ENCODE measurements at places on chromosomes 6 and 20.

DNA sequence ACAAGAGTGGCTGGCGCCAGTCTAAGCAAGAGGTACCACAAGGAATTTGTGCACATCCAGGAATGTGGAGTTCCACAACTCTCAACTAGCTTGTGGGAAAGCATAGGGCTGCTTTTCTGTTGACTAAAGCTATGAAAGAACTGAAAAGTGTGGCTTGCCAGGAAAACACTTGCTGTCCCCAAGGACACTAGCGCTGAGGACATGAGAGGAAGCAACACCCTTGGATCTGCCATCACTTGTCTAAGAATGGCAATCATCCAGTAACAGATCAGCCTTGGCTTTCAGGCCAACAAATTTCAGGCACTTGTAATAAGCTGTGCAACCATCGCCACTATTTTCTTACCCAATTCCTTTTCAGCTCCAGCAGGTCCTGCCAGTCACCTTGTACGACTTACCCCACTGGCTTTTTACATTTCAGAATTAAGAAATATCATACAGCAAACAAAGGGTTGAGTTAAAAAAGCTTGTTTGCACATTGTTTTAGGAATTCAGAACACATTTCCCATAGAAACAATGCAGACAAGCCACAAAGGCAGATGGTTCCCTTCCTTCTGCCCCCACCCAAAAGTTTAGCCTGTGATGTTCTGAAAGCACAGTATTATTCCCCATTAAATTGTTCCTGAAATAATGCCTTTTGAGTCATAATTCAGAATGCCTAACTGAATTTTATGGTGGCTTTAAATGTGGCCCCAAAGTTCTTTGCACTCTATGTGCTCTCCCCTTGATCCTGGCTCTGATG lies 57.9 kb upstream of the SSTR4 start:
- DNase-seq, result no peak

DNA sequence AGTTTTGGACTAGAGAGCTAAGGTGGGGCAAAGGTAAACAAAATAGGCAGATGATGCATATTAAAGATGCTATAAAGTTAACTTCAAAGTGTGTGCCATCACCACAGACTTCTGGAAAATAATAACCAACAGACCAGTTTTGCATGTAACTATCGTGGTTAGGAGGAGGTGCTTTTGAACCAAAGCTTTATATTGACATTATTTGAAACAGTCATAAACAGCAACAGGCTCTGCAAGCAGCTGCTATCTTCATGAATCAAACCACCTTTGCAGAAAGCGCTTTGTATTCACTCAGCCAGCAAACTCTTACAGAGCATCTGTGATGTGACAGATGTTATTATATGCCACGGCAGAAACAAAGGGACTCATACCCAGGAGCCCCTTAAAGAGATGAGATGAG lies 81.9 kb downstream of the CRYBG1 start:
- DNase-seq, result no peak

DNA sequence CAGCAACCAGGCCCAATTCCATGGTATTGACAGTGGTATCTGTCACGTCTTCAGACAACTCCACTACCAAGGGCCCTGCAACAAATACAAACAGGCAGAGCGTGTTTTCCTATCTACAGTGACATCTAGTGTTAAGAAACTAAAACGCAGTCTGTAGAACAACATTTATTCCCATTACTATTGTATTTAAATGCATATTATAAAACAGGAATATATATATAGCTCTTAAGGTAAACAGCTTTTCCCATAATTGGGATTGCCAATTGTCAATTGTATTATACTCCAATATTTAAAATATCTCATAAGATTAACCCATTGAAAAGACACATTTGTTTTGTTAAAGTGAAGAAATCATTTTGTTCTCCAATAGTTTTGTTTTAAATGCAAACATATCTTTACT lies 97.2 kb downstream of the KIF16B start:
- DNase-seq, result no peak

GRCh38 chr6:28082939-28083338 lies 2.6 kb downstream of the ZNF165 start:
- no peak for DNase-seq

DNA sequence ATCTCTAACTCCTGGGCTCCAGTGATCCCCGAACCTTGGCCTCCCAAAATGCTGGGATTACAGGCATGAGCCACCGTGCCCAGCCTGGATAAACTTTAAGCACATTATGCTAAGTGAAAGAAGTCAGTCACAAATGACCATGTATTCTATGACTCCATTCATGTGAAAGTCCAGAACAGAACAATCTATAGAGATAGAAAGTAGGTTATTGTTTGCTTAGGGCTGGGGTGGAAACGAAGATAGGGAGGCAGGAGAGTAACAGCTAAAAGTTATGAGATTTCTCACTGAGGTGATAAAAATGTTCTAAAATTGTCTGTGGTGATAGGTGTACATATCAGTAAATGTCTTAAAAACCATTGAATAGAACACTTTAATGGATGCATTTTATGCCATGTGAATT lies 40.9 kb upstream of the CITED2 start:
- no peak for DNase-seq

GRCh38 chr20:30594112-30594511 lies 663.4 kb upstream of the DEFB115 start:
- no peak for DNase-seq

GRCh38 chr6:169365567-169366257 lies 112.1 kb upstream of the THBS2 start:
- no peak for DNase-seq

GRCh38 chr6:150026976-150027805 lies 1.9 kb upstream of the RAET1L start:
- DNase-seq, result no peak

DNA sequence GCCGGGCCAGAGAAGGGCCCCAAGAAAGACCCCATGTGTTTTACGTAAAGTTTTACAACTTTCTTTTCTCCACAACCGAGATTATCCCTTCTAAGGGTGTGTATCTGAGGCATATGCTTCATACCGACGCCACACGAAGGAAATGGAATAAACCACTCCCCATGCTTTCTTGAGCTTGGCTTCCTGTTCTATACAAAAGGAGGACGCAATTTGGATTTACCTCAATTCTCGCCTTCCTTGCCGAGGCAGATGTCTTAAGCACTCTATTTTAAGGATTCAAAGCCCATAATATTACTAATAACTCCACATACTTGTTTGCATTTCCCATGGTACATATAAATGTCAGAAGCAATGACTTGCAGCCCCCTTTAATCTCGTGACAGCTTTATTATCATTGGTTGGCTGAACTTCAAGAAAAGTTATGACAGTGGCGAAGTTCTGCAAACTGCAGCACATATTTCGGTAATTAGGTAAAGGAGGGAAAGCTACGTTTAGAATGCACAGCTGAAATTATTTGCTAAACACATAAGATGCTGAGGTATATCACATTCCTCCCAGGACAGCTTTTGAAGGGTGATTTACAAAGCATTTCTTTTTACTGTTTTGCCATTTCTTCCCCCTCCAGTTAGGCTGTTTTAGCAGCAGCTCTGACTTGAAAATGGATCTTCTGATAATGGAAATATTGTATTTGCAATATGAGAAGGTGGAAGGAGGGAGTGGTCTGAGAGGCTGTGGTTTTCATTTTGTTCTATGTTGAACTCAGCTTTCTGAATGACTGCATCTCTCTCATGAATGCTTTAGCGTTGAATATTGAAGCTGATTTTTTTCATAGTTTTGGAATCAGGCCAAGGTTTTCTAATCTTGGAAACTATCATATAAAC lies 330.5 kb downstream of the EPHA7 start:
- DNase-seq, result no peak

DNA sequence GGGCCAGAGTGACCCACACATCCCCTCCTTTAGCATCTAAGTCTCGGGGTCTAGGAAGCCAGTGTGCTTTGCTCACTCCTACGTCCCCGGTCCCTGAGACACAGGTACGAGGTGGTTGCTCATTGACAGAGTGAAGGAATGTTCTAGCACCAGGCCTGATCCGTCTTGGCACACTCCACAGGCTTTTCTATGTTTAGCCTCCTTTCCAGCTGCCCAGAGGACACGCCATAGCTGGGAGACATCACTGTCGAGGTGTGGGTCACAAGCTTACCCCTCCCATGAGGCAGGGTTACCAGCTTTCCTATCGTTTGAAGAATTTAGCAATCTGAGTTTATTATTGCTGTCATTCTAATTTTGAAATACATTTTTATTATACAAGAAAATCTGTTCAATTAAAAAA lies 30.4 kb upstream of the IER3 start:
- DNase-seq, result no peak

GRCh38 chr6:154995254-154996015 lies at the start of gene TIAM2:
TSS of gene TIAM2 (plus strand) at chr6:154995315. CDS start at chr6:155129224, 133,909 bp downstream.
- DNase-seq, result no peak

DNA sequence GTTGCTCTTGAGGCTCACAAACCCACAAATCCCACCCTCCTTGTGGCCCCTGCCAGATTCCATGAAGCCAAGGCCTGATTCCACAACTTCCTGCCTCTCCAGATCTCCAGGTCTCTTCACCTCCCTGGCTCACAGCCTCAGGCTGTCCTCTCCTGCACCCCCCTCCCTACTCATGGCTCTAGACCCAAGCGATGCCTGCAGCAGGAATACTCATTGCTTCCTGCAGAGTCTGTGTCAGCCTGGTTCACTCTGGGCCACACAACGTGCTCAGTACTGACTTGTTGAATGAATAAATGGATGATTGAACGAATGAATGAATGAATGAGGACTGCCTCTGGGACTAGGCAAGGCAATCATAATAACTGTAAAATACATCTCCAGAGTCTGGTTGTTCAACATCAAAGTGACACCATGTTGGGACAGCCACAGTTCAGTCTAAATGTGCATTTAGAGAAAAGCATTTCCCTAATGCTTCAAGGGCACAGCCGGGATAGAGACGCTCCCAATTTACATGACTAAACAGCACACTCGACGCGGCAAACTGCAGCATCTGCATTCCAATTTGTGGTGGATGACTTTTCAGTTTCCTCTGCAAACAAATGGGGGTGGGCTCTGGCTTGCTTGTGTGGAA lies 139.9 kb downstream of the GRM4 start:
- no peak for DNase-seq

- DNase-seq, result no peak
Measured at GRCh38 chr6:100388868-100389519, 75.7 kb downstream of the SIM1 start.

DNA sequence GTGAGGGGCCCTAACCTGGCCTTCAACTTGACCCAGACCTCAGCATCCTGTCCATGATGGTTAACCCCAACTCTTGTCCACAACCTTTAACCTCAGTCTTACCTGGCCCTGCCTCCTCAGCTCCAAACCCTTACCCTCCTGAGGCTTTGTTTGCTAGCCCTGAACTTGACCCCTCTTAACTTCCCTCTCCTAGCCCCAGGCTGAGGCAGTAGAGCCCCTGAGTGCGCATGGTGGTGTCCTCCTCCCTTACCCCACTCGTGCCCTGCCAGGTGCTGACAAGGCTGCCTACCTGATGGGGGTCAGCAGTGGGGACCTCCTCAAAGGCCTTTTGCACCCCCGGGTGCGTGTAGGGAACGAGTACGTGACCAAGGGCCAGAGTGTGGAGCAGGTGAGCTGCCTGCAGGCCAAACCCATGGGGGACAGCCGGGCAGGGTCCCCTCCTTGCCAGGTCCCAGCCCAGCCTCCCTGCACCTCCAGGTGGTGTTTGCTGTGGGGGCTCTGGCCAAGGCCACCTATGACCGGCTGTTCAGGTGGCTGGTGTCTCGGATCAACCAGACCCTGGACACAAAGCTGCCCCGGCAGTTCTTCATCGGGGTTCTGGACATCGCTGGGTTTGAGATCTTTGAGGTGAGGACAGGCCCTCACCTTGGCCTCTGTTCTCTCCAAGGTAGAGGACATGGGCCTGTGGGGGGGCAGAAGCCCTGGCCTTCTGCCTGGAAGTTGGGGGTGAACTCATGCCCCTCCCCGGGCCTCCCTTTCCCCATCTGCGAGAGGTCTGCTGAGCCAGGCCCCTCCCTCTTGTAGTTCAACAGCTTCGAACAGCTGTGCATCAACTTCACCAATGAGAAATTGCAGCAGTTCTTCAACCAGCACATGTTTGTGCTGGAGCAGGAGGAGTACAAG lies 31.9 kb downstream of the MYH7B start:
- DNase-seq, result no peak

DNA sequence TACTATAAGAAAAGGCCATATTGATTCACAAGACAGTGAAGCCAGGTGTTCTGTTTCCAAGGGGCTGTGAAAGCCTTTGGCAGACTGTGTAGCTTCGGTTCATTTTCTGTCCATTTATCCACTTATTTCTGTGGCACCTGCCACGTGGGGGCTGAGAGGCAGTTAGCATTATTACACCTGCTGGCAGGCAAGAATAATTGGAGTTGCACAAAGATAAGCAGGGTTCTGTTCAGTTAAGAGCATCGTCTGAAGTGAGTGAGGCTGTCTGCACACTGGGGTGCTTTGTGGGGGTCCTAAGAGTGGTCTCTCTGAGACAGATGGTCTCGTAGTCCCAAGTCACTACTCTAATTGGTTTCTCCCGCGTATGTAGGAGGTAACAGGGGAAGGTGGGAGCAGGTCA lies 60.6 kb upstream of the CCN6 start:
- no peak for DNase-seq

DNA sequence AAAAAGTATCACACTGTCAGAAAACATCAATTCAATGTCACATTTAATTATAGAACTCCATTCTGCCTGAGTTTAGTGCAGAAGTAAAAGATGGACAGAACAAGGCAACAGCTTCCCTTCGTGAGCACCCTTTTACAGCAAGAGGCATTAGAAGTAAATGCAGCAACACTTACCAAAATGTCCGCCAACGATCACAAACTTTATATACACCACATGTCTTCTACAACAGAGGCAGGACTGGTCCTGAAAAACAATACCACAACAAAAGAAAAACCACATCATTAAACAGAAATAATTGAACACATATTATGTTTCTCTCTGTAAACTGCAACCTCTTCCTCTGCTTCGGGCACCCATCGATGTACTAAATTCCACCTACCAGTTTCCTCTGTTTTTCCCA lies 92.9 kb downstream of the FYN start:
- no peak for DNase-seq

- no peak for DNase-seq
Measured at GRCh38 chr6:34608321-34609091, 52.4 kb upstream of the SPDEF start.

DNA sequence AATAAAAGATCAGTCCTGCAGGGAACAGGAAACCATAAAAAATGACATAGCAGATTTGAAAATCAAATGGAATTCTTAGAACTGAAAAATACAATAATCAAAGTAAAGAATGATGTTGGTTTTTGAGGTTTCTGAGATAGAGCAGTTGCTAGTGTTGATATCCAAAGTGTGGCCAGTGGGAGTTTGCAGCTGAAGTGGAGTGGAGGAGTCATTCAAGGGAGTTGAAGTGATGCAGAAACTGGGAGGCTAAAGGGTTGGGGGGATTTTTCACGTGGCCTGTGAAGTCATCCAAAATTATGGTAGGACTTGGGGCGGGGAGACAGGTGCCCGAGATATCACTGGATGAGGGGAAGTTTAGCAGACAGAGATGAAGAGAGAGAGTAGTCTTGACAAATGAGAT lies 123.6 kb downstream of the CDC5L start:
- no peak for DNase-seq

DNA sequence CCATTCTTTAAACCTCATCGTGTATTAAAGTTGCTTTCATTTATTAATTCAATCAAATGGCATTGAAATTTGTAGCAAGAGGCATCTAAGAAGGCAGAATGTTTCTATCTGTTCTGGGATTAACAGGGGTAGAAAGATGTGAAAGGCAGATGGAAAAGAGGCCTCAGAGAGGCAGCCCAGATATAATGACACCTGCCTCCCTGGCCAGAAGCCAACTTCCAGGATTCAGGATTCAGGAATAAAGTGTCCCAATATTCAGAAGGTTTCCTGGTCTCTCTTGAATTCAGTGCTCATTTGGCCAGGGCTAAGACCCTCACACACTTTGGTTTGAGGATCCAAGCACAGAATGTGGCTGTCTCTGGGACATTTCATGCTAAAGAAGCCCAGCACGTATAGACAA lies 39.9 kb downstream of the HLA-B start:
- DNase-seq, result no peak

GRCh38 chr6:170230520-170231292 lies 60.2 kb downstream of the DLL1 start:
- DNase-seq, result no peak

All from stimulated activated CD8-positive, alpha-beta memory T cell treated with anti-CD3 and anti-CD28 coated beads, Interleukin-12 subunit alpha, Interleukin-12 subunit beta, amount 100 ng/mL, for 1 hour (primary cell).